ENCODE measurements at places on chromosomes 5 and 9.

DNA sequence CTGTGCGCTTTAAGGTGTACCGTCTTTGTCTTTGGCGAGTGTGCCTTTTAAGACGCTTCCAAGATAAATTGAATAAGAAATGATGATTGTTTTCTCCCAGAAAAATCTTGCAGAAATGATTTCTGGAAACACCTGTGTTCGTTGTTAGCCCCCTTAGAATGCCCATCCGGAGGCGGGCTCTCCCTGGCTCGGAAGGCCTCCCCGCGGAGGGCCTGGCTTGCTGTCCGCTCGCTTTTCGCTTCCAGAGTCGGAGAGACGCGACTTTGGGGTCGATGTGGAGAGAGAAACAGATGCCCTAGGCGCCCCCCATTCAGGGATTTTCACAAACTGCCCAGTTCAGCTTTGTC lies 23.9 kb downstream of the LECT2 start:
- DNase-seq, result no peak

DNA sequence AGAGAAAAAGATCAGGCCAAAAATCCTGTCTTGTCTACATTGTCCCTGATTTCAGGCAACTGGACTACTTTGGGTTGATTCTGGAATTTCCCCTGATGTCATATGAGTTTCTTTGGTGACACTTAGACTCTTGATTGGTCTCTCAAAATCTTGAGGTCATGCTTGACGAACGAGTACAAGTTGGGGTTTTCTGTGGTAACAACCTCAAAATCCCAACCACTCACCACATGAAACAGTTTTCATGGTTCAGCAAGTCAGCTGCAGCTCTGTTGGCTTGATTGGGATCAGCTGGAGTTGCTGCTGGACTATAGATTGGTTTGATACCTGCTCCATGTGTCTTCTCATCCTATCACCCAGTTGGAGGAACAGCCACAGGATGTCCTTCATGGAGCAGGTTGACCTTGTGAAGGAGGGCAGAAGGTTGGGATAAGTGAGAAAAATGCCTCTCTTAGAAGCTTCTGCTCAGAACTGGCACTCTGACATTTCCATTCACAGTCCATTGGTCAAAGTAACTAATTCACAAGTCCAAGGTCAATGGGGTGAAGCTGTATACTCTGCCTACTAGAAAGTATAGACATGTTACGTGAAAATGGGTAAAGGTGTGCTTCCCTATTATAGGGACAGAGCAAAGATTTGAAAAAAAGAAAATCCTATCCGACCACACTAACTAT lies 284.5 kb downstream of the SH3GL2 start:
- no peak for DNase-seq

GRCh38 chr9:26527931-26528330 lies 364.7 kb downstream of the CAAP1 start:
- no peak for DNase-seq

- no peak for DNase-seq
These were observed 22.7 kb upstream of the COL5A1 start for GRCh38 chr9:134618833-134619447.

DNA sequence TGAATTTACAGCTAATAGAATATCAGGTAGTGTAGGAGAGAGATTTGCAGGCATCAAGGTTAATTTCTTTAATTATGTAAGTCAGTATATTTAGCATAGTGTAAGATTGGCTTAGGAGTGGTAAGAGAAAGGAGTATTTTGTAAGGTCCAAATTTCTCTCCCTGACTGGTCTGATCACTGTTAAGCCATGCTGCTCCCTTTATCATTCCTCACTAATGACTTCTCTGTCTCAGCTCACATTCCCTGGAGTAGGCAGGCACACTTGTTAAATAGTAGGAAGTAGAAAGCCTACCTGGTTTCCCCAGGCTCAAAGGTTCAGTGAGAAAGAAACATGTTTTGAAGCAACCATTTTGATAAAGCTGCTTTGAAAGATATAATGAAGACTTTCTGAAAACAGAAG lies 90.7 kb downstream of the SMIM15 start:
- no peak for DNase-seq

GRCh38 chr5:113187906-113188305 lies 211.3 kb downstream of the DCP2 start:
- DNase-seq, result no peak

DNA sequence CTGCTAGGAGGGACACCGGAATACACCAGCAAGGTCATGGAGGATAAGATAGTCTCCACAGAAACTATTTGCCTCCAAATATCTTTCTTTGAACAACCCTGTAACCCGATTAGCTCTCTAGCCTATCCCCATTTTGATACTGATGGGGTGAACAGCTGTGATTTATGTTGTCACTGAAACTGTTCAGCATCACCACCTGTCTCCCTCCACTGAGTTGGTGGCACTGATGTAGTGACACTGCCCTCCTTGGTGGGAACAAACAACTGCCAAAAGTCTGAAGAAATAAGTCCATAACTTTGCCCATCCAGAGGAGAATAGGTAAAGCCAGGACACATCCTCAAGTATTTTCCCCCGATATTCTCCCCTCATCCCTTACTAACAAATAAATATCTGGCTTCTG lies 24.3 kb upstream of the KCNV2 start:
- no peak for DNase-seq

GRCh38 chr5:148011398-148012137 lies 52.2 kb upstream of the SPINK5 start:
- no peak for DNase-seq

GRCh38 chr5:96254980-96255691 lies 177.9 kb downstream of the PCSK1 start:
- DNase-seq, result no peak

GRCh38 chr9:130542457-130543228 lies 36.7 kb upstream of the FUBP3 start:
- no peak for DNase-seq

GRCh38 chr5:95035891-95036685 lies 248.8 kb downstream of the MCTP1 start:
- no peak for DNase-seq

DNA sequence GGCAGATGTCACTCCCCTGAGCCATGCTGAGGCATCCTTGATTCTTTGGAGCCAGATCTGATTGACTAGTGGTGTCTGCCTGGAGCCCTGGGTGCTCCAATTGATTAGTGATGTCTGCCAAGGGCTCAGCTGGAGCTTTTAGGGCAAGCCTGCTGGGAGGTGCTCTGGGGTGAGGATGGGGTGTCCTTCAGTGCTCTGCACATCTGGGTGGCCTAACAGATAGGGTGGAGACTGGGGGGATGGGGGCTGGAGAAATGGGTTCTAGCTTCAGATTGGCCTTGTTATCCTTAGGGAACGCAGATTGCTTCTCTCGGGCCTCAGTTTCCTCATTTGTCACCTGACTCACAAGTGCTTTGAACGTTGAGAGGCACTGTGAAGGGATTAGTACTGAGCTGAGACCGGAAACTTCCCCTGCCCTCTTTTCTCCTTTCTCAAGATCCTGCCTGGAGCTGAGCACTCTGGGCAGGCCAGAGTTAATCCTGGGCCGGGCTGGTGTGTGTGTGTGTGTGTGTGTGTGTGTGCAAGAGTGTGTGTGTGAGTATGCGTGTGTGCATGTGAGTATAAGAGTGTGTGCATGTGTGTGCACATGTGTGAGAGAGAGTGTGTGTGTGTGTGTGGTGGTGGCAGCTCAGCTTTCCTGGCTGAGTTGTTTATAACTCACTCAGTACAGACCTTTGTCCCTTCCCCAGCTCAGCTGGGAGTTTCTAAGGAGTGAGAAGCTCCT lies 5.6 kb upstream of the IER5L start:
- DNase-seq, result no peak

GRCh38 chr9:4515958-4516375 lies 25.7 kb downstream of the SLC1A1 start:
- no peak for DNase-seq

DNA sequence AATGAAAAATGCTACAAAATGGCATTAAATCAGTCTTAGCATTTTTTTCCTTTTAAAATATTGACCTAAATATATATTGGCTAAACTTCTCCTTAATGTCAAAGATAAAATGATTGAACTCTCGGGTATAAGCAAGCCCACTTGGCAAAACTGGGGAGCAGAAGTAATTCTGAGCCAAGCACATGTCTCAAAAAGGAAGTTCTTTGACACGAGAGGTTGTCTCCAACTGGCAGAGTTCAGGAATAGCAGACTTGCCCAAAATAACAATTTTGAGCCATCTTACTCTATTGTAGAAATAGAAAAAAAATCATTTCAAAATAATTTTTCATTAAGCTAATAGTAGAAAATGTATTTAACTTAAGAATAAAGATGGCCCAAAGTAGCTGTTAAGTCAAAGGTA lies 10.4 kb upstream of the MLLT3 start:
- no peak for DNase-seq

GRCh38 chr9:127096208-127096607 lies 26.2 kb downstream of the ANGPTL2 start:
- no peak for DNase-seq

GRCh38 chr9:132768932-132769905 lies 99.0 kb downstream of the GTF3C4 start:
- peak; percentile 39 for DNase-seq

DNA sequence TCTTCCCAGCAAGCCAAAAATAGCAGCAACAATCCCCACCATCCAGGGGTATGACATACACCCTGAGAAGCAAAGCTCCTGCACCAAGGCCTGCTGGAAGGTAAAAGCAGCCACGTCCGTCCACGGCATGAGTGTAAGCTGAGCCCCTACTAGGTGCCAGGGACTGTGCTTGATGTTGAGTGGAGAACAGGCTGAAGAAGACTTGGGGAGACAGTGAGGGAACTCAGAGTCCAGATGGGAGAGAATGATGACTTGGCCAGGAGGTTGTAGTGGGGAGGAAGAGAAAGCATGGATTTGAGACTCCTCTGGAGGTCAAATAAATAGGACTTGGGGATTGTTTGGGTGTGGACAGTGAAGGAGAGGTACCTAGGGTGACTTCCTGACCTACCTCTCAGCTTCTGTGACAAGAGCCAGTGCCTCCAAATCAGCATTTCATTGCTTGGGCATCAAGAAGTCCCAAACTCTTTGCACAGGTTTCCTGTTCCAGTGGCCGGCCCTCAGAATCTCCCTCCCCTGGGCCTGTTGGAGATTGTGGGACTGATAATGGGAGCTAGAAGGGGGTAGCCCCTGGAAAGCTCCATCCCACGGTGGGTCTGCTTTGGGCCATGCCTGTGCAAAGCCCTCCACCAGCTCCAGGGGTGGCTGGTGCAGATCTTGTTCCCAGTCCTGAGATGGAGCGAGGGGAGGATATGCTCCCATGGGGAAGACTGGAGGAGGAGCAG lies 58.3 kb upstream of the ADAMTS2 start:
- DNase-seq, result no peak

GRCh38 chr5:133421394-133421793 lies 190.9 kb downstream of the FSTL4 start:
- no peak for DNase-seq

- no peak for DNase-seq
These were observed 304.6 kb downstream of the SLCO4C1 start for GRCh38 chr5:101991486-101991885.

GRCh38 chr9:133160742-133161546 lies 2.8 kb downstream of the GBGT1 start:
- no peak for DNase-seq

DNA sequence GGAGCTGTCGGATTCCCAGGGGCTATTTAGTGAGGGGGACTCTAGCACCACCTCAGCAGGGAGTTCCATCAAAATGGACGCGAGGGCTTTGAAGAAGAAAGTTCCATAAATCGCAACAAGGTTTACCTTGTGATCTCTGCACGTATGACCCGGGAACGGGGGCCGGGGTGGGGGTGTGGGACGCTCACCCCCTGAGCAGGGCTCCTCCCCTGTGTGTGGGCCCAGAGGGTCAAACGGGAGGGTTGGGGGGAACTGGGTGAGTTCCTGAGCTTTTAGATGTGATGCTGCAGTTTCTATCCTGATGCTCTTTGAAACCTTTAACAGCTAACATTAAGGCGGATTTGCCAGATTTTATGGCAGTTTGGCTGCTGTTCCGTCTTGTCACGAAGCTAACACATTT lies 18.9 kb upstream of the LRRC14B start:
- DNase-seq, result no peak

DNA sequence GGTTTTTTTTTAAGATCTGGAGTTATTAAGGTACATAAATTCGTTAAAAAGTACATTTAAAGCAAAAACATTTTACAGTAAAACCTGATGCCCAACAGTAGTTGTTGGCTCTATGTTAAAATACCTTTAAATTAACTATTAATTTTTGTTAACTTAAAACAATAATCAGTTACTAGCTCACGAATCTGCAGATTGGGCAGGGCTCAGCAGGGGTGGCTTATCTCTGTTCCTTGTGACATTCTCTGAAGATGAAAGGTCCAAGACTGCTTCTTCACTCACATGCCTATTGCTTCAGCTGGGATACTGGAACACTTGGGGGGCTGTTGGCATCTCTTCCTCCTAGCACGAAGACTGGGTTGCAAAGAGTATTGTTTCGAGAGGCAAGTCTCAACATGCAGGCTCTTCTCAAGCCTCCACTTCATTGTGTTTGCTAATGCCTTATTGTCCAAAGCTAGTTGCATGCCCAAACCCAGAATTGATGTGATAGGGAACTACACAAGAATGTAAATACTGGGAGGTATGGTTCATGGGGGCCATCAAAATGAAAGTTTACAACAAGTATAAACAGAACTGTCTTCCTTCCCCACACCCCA lies 46.6 kb downstream of the MAP3K1 start:
- DNase-seq, result no peak

GRCh38 chr9:22307013-22307711 lies 139.5 kb upstream of the DMRTA1 start:
- DNase-seq, result no peak

- no peak for DNase-seq
These were observed 7.6 kb upstream of the CCDC152 start for GRCh38 chr5:42749020-42749419.

GRCh38 chr5:77896338-77896737 lies 120.2 kb upstream of the TBCA start:
- DNase-seq, result no peak
